ENCODE measurements at places on chromosomes 1 and 21. TPM values are rescaled to one million over a fixed set of nuclear protein-coding genes. Genes with fewer than 3 reads are reported as not detected.

Gene SYDE2
- total RNA-seq = 24.2 TPM

DNA sequence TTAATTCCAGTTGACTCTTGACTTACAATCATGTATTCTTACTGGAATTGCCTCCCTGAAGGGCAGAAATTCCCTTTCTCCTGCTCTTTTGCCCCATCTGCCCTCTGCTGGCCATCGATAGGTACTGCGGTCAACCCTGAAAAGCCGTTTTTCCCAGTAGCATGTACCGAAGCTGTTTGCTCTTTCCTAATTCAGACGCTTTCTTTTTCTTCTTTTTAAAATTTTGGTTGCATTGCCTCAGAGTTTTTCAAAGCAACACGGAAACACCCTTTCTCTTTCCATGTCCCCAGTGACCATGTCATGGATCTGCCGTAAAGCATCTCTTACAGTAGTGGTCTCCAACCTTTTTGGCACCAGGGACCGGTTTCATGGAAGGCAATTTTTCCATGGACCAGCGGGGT, 164.2 kb upstream of the C1orf21 start:
- peak; percentile 54 for DNase-seq

DNA sequence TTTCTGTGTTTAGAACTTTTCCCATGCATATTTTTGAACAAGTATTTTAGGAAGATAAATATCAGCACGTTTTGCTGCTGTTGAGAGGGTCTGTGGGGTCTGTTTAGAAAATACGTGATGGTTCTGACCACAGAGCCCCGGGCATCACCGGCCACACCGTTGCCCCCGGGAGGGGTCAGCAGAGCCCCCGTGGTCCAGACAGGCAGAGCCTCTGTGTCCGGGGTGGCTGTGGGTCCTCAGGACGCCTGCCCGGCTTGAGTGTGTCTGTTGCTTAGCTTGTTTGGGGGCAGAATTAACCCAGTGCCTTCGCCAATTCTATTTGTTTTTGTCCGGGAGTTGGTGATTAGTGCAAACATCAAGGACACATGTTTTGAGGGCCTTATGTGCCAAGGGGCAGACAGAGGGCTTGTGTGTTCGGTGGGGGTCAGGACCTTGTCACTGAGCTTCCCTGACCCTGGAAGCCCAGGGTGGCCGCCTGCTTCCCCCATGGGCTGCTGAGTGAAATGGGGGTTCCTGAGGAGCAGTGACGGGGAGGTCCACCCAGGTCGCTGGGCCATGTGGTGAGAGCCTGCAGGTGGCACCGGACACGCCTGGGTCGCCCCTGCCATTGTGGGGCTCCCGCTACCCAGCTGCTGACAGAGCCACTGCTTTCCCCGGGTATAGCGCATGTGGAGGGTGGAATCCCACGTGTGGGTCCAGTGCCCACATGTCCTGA, 122.2 kb downstream of the SIK1 start:
- DNase-seq = no peak

DNA sequence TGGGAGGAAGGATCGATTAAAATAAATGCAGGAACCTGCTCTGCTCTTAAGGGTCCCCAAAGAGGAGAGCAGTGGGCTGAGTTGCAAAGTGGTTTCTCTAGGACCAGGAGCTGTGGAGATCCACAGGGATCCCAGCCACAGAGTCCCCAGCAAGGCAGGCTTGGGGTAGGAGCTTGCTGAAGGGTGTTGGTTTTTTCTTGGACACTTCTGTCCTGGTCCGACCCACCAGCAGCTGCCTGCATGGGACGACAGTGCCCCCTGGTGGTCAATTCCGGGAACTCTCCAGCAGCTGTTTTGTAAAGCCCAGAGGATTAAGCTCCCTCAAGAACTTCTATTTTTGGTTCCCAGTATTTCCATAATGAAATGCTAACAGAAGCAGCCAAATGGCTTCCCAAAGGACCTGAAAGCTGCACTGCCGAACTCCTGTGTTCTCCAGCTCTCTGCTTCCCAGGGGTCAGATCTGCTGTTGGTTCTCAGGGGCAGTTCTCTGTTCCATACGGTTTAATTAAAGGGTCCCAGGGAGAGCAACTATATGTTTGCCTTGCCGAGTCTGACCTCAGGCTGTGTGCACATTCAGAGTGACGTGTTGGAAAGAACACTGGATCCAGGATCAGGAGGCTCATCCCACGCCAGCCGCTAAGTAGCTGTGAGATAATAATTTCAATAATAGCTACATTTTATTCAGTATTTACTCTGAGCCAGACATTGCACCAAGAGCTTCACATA, 23.2 kb downstream of the NENF start:
- peak; percentile 88 for DNase-seq

- DNase-seq = no peak
Measured at GRCh38 chr1:221138516-221138915, 259.3 kb downstream of the HLX start.

Measured in fibroblast of villous mesenchyme (primary cell).